Right cardiac atrium (tissue), 5 donors: ENCODE measurements at places on chromosomes 1 and 21. TPM values are rescaled to one million over a fixed set of nuclear protein-coding genes. Genes with fewer than 3 reads are reported as not detected.

GRCh38 chr1:165174491-165174890 lies 182.0 kb downstream of the LMX1A start:
- DNase-seq = no peak

DNA sequence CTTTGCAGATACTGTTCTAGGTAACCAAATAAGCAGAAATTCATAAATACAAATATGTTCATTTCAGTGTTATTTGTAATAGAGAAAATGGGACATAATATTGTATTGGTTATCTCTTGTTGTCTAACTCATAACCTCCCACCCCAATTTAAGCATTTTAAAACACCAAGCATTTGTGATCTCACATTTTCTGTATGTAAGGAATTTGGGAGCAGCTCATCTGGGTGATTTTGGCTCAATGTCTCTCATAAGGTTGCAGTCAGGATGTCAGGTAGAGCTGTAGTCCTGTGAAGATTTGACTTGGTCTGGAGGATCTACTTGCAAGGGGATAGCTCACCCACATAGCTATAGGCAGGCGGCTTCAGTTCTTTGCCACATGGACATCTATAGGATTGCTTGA lies 29.5 kb downstream of the CEP350 start:
- no peak for DNase-seq

MROH7 gene
- total RNA-seq = 5.9 TPM

LYPD8 gene
- total RNA-seq = not detected

UBXN10 gene
- 5.9 TPM for total RNA-seq
